ENCODE measurements at places on chromosomes 7 and 10.

DNA sequence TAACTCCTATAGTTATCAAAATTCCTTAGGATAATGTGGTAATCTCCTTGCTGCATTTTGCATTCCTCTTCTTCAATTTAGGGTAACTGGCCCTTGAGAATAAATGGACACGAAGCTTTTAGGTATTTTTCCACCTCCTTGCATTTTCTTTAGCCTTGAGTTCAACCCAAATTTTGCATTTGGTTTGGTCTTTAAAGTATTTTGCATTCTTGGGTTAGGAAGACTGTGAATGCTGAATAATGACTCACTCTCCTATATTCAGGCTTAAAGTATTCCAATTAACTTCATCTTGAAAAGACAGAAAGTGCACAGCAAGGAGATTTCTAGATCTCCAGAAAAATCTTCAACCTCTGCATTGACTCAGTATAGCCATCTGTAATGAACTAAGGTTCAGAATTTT, 47.3 kb downstream of the TFPI2 start:
- DNase-seq: no peak

DNA sequence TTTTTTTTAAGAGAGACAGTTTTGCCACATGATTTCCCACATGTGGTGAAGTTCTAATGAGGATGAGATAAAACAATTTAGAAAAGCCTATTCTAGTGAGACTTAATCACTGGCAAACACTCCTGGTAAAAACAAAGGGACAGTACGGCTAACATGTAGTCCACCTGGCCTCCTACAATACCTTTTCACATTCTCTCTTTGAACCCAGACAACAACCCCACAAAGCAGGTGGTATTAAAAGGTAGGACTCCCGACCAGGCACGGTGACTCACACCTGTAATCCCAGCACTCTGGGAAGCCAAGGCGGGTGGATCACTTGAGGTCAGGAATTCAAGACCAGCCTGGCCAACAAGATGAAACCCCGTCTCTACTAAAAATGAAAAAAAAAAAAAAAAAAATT, 12.4 kb downstream of the PARD3 start:
- DNase-seq: no peak

- no peak for DNase-seq
These were observed 1.4 kb downstream of the WNT16 start for GRCh38 chr7:121330053-121330833.

GRCh38 chr10:87752566-87752965, 65.5 kb downstream of the ATAD1 start:
- no peak for DNase-seq

DNA sequence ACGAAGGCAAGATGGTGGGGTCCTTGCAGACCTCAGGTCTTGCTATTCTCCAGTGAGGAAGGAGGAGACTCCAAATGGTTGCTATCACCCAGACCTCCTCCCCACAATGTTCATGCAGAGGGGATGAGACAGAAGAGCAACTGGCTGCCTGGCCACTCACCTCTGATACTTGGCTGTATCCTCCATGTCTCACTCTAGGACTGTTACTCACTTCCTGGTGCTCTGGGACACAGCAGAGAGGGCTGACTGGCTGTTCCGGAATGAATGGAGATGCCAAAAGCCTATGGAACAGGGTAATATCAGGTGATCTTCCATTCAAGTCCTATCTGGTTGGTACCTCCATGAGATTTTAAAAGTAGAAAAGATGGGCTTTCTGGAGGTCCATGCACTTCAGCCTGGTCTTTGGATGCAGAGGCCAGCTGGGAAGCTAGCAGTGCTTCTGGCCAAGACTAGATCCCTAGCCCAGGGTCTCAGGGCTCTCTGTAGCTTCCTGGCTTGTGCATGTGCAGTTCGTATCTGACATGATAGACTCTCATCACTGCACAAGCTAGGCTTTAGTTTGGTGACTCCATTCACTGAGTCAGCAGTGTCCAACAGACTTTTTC, 27.0 kb upstream of the ABI1 start:
- no peak for DNase-seq

All from thymus (tissue), 14 donors.